ENCODE measurements at places on chromosomes 11 and 22.

- DNase-seq: no peak
Observed at GRCh38 chr11:19820100-19820499, 107.5 kb downstream of the NAV2 start.

DNA sequence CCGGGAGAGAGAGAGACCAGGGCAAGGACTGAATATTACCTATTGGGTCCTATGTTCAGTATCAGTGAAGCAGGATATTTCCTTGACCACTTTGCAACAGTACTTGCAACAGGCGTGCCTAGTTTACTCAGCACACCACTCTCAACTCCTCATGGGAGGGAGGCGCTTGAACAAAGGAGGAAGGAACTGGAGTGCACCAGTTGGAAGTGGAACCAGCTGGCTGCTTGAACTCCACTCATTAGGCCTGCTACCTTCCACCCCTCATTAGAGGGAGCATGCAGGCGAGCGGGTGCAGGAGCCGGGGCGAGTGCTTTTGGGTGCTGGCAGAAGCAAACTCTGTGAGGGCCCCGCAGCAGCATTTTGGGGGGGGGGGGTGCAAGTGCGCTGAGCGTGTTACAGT lies 1369.6 kb upstream of the RAG2 start:
- DNase-seq: no peak

DNA sequence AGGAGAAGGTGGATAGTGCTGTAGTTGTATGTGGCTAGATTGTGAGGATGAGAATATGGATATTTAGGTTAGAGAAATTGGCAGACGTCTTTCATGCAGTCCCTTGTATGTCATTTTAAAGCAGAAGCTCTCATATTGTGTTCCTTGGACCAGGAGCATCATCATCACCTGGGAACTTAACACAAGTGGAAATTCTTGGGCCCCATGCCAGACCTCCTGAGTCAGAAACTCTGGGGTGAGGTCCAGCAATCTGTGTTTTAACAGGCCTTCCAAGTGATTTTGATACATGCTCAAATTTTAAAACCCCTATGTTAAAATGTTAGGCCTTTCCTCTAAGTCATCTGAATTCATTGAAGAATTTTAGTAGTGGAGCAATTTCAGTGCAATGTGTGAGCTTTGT lies 34.8 kb downstream of the JHY start:
- DNase-seq: no peak

- no peak for DNase-seq
Observed at GRCh38 chr22:25780673-25781072, 38.7 kb downstream of the MYO18B start.

DNA sequence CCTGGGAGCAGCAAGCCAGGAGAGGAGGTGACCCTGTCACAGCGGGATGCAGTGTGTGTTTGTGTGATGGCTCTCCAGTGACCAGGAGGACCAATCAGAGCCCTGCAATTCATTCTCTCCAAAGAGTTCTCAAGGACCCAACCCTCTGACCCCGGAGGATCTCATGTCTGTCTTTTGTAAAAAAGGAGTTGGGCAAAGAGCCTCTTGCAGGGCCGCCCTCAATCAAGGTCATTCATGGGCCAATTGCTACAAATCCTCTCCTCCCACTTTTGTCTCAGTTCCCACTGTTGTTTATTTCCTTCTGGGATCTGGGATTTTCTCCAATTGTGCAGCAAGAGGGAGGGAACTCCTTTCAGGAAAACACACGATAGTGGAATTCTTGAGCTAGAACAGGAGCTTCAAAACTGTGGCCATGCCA lies 4.0 kb downstream of the TECTA start:
- no peak for DNase-seq

GRCh38 chr22:26835929-26836528 lies 178.6 kb downstream of the MIAT start:
- DNase-seq: no peak

GRCh38 chr11:726278-727220 lies 20.5 kb downstream of the EPS8L2 start:
- no peak for DNase-seq

- DNase-seq: no peak
Observed at GRCh38 chr11:28727254-28727653, 619.1 kb downstream of the METTL15 start.

DNA sequence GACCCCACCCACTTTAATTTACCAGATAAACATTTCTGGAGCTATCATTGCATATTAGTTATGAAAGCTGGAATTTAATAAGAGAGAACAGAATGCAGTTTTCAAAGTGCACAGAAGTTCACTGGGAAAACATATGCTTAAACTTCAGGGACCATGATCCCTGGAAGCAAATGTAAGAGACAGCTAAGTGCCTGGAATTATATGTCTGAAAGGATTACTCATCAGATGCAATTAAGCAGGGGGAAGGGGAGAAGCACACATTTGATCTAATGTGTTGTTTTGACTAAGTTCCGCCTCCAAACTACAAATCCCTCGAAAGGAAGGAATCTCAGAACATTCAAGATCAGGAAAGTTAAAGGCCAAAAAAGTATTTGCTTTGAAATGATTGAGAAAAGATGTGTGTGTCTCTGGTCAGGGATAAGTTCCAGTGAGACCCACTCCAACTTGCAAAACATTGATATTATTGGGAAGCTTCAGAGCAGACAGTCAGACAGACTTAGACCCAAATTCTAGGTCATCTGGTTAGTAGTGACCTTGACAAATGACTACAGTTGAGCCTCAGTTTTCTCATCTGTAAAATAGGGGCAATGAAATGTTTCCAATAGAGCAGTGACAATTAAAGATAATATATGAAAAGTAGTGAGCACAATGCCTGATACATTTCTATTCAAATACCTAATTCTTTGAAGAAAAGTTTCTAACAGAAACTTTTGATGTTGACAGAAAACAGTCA lies 147.6 kb downstream of the ME3 start:
- no peak for DNase-seq

- DNase-seq: no peak
Observed at GRCh38 chr11:115220423-115220822, 283.8 kb downstream of the CADM1 start.

DNA sequence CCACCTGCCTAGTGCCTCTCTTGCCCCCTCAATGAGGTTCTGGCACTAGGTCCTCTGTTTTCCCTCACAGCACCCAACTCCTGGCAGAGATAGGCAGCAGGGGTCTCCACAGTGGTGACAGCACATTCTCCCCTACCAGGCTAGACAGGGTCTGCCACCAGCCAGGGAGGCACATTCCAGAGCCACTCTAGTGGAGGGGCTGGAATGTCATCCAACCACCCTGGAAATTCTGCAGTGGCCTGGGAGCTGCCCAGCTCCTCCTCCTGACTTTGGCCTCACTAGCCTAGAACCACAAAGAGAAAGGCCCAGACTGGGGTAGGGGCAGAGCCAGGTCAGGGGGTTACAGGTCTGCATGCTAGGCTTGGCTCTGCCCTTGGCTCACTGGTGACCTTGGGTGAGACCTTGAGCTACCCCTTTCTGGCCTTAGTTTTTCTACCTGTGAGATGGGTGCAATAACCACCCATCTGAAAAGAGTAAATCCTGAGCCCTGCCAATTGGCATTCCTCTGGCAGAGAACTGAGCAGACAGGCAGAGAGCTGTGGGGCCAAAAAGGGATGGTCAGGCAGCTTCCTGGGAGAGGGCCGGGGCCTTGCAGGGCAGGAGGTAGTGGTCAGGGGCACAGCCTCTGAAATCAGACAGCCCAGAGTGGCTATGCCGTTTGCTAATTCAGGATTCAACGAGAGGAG lies 7.1 kb downstream of the P2RY2 start:
- DNase-seq: no peak

DNA sequence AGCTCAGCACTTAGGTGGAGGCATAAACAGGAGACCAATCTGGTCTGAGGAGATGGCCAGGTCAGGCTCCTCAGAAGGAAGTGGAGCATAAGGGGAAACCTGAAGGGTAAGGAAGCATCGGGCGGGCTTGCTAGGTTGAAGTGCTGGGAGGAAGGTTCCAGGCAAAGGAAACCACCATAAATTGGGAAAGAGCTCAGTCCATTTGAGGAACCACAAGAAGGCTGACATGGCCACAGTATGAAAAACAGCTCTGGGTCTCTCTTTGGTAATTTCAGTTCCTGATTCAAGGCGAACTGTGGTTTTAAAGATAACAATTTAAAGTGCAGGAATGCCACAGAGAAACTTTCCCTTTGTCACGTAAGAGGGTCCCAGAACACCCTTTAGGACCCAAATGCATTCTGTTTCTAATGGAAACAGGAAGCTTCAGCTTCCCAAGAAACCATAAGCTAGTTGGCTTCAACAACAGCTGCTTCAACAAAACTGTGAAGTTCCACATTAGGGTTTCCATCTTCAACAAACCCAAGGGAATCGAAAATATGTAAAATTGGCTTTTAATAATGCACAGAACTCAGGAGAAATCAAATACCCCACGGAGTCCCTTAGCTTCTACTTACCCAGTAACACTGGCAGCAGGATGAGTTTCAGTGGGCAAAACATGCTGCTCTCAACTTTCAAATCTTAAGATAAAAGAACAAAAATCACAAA lies 10.4 kb downstream of the JAML start:
- DNase-seq: no peak

GRCh38 chr11:10658621-10659338 lies 34.8 kb downstream of the IRAG1 start:
- DNase-seq: no peak

DNA sequence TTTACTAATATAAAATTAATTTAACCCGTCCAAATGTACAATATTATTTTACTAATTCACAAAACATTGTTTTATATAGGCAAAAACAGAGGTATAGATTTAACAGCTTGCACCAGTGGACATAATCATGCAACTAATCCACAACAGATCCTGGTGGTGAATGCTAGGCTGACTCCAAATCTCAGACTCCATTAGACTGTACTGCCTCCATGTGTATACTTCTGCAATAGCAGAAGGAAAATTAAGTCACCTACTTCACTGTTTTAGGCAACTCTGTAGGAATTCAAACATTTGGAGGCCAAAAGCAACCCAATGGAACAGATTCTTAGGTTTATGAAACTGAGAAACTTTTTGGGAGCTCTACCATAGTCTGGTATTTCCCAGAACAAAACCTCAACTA lies 30.0 kb upstream of the RAB39A start:
- DNase-seq: no peak

DNA sequence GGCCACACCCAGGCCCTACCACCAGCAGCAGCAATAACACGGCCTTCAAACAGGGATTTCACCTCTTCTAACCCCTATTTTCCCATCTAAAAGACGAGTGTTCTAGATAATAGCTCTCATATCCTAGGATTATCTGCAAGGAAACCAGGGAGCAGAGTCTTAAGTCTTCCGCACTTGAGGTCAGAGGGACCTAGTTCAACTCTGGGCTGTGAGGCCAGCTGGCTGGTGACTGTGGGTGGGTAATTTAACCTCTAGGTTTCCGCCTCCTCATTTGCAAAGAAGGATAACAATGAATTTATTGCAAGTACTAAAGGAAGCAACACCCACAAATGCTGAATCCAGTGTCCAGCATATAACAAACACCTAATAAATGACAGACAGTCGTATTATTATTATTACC lies 70.1 kb downstream of the LARGE1 start:
- DNase-seq: no peak
